AG04450 (cell line): ENCODE measurements at places on chromosomes 5 and 9. TPM values are rescaled to one million over a fixed set of nuclear protein-coding genes. Genes with fewer than 3 reads are reported as not detected.

- DNase-seq, result no peak
Measured at GRCh38 chr5:109408991-109409843, 557 bp downstream of the PJA2 start.

DNA sequence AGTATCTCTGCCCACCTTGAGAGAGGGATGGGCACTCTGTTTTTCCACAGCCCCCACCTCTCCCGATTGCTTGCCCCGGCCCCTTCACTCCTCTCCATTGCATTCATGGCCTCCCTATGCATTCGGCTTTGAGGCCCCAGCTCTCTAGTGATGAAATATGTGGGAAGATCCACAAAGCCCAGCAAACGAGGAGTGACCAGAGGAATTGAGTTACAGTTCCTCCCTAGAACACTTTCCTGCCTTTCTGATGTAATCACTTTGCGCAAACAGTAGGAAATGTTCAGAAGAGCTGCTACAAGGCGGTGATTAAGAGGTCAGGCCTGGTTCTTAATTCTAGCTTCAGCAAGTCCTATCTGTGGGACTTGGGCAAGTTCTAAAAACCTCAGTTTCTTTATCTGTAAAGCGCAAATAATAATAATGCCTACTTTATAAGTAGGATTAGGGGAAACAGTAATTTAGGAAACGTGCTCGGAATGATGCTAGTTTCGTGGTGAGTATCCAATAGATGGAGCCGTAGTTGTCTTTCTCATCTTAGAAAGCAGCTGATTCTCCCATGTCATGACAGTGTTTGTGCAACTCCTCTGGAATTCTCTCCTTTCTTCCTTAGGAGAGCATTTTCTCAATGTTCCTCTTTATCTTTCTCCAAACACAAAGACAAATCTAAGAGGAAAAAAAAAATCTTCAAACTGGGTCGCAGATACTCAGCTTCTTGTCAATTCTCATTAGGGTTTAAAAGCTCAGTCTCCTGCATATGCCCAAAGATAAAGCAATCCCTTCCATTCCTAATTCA is 99.5 kb upstream of the MSX2 start:
- DNase-seq, result no peak

DNA sequence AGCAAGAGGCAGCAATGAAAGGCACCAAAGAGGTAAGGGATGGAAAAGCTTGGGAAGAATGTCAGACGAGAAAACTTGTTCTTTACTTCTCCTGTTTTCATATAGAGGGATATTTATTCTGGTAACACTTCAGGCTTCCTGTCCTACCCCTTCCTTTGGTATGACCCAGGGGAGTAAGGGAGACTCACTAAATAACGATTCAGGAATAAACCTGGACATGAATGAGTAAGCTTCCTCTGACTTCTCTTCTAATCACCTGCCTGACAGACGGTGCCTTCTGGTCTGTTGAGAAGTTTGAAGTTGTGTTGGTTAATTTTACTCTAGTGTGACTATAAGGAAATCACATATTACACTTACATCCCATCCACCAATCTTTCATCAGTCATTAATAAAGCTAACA is 461.2 kb downstream of the CDH12 start:
- no peak for DNase-seq

DNA sequence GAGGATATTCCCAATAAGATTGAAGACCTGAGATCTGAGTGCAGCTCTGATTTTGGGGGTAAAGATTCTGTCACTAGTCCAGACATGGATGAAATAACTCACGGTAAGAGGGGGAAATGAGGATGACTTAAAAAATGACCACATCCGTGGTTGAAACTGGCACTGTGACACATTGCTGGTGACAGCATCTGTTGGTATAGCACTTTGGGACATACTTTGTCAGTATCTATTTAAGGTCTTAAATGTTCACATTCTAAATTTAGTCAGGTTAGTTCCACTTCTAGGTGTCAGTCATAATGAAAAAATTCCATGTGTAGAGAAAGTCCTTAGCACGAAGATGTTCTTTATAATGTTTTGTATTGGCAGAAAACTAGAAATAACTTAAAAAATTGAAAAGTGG is 70.9 kb downstream of the GAPVD1 start:
- no peak for DNase-seq

GRCh38 chr5:473551-474192 is 30.7 kb downstream of the EXOC3 start:
- no peak for DNase-seq

DNA sequence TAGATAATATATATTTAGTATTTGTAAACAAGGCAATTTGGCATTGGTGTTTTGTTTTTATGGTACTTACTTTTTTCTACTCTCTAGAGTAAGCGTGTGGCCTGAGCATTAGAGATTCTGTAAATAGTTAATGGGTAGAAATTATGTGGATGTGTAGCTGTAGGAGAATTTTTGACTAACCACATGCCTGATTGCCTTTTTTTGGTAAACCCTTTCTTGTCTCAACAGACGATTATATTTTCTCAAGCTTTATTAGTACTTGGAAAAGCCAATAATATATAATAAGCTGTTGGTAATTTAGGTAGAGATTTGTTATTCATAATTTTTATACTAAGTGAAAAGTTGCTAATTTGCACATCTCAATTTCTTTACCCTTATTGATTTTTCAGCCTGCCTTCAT is 76.8 kb downstream of the FCHO2 start:
- DNase-seq, result no peak

DNA sequence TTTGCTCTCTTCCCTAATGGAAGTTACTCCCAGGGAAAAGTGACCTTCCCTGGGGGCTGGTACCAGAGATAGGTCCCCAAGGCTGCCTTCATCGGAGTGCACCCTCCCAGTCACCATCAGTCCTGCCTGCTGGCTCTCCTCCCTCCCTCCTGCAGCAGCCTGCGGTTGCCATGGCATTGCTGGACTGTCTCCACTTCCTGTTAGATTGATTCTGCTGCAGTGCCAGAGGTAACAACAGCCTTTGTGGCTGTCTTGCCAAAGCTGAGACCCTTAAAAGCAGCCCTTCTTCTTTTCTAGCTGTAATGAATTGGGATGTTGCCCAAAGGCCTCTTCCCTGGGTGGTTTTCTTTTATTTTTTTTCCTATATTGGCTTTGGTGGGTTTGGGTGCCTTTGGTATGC is 78.1 kb upstream of the PRLR start:
- DNase-seq, result no peak

DNA sequence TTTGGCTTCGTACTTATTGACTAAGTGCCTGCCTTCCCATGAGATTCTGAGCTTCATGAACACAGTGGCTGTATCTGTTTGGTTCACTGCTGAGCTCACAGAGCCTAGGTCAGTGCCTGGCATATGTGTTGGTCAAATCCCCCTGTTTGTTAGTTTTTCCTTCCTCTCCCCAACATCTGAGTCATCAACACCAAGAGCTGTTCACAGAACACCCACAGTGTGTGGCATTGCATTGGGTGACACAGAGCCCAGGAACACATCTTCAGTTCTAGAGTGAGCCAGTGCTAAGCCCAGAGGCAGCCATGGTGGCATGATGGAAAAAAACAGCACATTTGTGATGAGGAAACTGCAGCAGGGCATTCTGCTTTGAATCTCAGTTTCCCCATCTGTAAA is 294.6 kb downstream of the SEC61B start:
- DNase-seq, result no peak

- DNase-seq, result no peak
Measured at GRCh38 chr9:38689678-38690077, 30.3 kb downstream of the FAM240B start.

- no peak for DNase-seq
Measured at GRCh38 chr5:93995126-93995621, 253.8 kb upstream of the POU5F2 start.

The SLC34A1 gene
- polyA plus RNA-seq, result not detected in 2 replicates

The PCDHGA5 gene
- 1.4 and 1.8 TPM in 2 replicates for polyA plus RNA-seq

The MED7 gene
- 12.9 and 16.4 TPM in 2 replicates for polyA plus RNA-seq
